Activated B cell treated with CpG ODN at 0.5 μM for 24 hours (primary cell): ENCODE measurements at places on chromosomes 5 and 9.

DNA sequence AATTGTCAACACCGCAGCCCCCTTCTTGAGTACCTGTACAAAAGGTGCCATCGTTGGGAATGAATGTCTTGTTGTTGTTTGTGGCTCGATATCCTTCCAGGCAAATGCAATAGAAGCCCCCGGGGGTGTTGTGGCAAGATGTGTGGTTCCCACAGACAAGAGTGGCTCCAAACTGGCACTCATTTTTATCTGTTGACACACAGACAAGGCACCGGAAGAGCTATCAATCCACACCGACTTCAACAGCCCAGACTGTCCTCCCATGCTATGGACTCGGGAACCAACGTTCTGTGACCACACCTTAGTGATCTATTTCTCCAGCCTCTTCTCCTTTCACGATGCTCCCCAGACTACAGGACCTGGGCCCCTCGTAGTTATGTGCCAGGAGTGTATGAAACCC, 25.9 kb downstream of the SUSD1 start:
- DNase-seq = no peak

GRCh38 chr5:402615-403359, 40.2 kb upstream of the EXOC3 start:
- peak; percentile 45 for DNase-seq

- no peak for DNase-seq
These were observed 5.6 kb downstream of the DRD1 start for GRCh38 chr5:175438234-175438857.

GRCh38 chr5:107948377-107948776, 277.6 kb upstream of the EFNA5 start:
- no peak for DNase-seq

DNA sequence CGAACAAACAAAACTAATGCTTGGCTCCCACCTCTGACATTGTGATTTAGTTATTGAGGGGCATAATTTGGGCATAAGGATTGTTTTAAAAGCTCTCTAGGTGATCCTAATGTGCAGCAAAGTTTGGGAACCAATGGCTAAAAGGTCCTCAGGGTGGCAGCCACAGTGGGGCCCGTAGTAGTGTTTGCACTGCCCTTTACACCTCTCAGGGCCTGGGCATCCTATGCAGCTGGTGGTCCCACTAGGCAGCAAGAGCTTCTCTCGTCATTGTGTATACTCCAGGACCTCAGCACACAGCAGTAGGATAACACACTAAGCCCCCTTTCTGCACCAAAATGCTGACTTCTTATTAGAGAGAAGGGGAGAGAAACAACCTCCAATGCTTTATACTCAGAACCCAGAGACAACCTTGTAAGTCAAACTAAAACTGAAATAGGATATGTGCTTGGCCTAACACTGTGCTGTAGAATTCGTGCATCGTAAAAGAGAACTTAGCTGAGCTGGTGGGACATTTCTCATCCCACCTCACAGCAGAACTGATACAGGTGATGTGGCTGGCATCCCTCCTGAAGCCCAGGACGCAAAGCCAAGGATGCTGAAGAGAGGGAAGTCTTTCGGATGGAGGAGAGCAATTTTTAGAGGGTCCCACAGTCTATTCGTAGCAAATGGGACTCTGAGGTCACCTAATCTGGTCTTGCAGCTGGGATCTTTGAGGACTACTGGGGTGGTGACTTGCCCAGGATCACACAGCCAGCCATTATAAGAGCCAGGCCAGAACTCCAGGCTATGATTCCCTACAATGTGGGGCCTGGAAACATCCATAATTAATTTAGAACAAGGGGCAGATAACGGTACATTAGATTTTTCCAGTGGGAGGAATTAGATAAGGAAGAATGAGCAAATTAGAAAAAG, 1.2 kb downstream of the GLRX start:
- no peak for DNase-seq

- no peak for DNase-seq
These were observed 70.6 kb upstream of the GLIS3 start for GRCh38 chr9:4370501-4370900.

GRCh38 chr5:143129910-143130612, 273.4 kb downstream of the NR3C1 start:
- no peak for DNase-seq

DNA sequence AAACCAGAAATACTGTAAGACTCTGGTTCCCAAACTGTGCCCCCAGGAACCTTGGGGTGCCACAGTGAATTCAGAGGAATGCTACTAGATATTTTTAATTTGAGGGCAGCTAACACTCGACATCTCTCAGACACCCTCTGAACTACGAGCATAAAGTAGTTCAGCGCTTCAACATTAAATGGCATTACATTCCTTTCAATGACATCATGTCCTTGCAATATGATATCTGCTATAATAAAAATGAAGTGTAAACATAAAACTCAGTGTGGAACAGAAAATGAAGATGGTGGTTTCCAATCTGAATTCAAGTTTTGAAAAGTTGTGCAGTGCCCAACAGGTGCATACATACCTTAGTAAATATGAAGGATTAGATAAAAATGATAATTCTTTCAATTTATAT, 116.1 kb downstream of the LPAR1 start:
- no peak for DNase-seq

DNA sequence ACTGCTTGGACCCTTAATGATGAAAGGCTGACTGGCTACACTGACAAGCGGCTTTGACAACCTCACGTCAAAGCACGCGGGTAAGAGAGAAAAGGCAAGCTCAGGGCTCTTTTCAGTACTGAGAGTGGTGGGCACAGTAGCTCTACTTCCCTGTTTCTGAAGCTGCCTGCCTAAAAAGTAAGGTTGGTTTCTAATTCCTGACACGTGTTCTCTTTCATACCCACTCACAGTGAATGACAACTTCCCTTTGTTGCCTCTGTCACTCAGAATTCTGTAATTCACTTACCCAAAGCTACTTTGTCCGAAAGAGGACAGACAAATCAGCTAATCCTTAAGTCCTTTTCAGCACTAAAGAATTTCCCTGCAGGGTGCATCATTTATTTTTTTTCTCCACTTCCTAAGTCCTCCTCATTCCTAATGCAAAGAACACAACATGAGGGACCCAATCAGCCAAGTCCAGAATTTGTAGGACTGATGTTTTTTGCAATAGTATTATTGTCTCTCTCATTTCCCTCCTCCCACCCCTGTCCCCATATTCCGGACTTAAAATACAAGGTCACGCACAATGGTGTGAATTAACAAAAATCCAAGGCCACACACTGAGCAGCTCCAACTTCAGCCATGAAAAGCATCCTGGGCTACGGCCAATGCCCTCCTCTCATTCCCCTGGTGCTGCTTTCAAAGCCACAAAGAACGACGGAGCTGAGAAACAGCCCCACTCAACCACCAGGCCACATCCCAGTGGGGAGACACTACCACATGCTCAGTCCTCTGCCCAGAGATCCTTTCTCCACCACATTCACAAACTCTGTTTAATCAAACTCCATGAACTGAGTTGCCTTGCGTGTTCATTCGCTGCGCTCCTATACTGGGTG, 221.0 kb downstream of the TSSK1B start:
- DNase-seq = no peak

DNA sequence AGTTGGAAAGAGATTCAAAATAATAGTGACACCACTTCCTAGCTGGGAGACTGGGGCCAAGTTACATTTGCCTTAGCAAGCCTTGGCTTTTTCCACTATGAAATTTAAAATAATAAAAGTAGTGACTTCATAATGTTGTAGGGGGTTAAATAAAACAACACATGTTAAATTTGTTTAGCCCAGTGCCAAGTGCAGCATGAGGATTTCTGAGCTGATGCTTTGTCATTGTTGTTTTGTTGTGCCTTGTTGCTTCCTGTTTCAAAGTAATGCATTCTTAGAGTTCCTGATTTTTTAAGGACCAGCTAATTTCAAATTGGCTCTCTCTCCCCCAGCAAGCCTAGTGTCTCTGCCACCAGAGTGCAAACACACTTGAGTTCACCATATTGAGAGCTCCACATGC, 270.7 kb upstream of the PAPPA start:
- DNase-seq = no peak

DNA sequence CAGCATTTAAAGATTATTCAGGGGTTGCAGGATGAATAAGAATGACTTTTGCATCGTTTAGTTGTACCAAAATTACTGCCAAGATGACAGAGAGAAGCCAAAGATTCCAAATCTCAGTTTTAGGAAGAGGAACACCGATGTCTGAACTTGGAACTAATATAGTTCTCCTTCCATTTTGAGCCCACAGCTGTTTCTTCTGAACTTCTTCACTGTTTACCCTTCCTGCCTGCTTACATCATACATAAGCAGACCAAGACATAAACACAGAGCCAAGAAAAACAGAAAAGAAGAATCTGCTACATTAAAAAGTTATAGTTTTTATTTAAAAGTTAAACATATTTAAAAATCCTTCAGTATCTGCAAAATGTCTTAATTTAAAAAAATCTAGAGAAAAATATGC, 146.9 kb upstream of the RAPGEF1 start:
- DNase-seq = no peak

DNA sequence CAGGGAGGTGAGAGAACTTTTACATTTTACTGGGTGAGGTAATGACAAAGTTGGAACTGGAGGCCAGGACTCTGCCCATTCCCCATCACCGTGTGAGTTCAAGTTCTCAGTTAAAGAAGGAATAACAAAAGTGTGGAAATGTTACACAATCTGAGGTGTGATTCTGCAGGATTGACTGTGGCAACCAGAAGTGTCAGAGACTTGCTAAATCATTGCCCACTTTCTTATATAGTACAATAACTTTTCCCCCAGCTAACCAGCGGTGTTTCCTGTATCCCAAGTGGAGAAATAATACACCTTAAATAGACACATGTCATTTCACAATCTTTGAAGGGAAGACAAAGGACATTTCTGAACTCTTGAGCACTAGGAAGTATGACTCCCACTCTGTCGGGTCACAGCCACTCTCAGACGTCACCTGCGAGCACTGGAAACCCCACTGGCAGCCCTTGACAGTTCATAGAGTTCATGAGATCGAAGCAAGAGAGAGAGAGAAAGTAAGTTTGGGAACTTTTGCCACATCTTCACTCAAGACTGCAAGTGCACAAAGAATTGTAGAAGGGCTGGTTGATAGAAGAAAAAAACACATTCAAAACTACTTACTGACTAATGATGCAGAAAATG, 28.4 kb downstream of the PAX5 start:
- DNase-seq = no peak

DNA sequence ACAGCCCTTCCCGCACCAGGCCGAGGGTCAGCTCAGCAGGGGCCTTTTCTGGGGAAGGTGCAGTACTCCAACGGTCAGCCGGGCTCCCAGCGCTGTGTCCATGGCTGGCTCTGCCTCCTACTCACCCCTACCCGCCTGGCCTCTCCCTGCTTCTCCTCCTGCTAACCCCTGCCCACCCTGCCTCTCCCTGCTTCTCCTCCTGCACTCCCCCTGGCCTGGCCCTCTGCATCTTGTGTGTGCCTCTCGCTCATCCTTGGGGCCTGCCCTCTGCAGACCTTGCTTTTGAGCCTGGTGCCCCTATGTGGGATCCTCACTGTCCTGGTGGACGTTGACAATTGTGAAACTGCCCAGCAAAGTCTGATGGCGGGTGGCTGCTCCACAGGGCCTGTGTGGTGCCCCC, 274.6 kb upstream of the IRX2 start:
- no peak for DNase-seq

DNA sequence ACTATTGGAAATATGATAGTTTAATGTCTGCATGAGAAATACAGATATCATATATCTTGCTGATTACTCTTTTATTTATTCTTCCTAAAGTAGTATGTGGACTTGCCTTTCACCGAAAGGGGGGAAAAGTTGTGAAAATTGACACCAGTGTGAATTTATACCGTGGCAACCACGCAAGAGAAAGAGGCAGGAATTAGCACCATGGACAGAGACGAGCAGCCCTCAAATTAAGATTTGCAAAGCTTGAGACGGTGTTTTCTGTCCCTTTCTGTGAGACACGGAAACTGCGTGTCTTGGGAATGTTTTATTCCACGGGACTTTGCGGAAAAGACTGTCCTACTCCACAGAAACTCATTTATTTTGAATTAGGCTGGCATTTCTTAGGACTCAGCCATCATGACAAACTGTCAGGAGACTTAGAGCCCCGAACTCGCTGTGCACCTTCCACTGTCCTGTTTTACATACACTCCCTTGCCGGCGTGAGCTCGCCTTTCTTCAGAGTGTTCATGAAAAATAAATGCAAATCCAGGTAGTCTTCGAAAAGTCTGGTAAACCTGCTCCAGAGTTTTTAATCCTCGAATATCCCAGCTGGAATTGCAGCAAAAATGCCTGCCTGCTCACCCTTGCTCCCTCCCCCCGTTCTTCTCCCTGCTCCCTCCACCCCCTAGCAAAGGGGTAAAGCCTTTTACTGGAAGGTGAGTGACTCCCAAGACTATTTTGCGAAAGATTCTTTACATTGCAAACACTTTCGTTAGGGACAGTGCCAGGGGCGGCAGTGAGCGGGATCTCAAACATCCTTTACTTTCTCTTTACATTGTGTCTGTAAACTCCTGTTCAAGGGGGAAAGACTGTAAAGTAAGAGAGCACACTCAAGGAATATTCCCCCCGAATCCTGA, 3.8 kb upstream of the ELAVL2 start:
- no peak for DNase-seq

DNA sequence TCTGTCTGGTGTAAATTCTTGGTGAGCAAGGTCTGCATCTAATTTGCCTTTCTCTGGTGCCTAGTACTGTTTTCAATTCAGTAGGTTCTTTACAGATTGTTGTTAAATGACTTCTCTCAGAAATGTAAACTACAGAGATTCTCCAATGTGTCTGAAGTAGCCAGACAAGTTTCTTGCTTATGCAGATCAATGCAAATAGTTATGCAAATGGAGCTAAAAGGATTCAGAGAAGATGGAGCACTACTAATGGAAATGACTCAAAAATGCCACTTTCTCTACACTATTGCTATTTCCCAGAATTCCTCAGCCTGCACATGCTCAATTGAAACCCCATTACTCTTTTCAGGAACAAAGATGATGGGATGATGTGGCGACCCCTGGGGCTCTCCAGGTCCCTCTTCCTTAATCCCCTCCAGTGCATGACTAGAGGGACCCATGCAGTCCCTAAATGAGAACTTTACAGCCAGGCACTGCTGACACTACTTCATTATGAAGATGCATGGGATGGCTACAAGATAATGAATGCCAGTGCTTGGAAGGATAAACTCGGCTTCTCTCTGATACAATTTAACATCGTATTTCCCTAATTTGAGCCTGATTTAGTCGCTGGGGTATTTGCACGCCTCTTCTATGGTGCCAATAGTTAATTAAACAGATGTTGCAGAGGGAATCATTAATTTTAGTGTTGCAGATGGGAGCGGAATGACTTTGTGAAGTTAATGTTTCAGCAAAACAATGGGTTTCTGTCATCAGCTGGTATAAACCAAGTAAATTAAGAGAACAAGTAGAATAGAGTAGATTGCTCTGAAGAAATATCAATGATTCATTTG, 753.2 kb downstream of the TLR4 start:
- no peak for DNase-seq

DNA sequence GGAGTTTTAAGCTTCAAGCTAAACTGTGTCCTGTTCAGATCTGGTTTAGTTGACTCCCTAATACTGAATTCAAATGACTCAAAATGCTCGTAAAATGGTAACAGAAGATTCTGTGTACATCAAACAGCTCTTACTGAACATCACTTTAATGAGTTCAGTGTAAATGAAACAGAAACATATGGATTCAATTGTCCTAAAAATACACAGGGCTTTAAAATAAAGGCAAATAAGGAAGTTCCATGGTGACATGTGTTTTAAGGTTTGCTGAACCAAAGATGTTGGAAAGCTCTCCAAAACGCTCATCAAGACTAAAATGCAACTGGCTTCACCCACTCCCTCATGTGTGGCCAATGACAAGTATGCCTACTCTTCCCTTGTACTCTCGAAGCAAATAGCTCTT, 340.0 kb upstream of the PIK3R1 start:
- DNase-seq = no peak

GRCh38 chr5:16884595-16884994, 51.5 kb downstream of the MYO10 start:
- no peak for DNase-seq

- DNase-seq = no peak
These were observed 910.2 kb downstream of the TAF11L14 start for GRCh38 chr5:18544421-18544820.
